ENCODE measurements at places on chromosomes 11 and 22.

DNA sequence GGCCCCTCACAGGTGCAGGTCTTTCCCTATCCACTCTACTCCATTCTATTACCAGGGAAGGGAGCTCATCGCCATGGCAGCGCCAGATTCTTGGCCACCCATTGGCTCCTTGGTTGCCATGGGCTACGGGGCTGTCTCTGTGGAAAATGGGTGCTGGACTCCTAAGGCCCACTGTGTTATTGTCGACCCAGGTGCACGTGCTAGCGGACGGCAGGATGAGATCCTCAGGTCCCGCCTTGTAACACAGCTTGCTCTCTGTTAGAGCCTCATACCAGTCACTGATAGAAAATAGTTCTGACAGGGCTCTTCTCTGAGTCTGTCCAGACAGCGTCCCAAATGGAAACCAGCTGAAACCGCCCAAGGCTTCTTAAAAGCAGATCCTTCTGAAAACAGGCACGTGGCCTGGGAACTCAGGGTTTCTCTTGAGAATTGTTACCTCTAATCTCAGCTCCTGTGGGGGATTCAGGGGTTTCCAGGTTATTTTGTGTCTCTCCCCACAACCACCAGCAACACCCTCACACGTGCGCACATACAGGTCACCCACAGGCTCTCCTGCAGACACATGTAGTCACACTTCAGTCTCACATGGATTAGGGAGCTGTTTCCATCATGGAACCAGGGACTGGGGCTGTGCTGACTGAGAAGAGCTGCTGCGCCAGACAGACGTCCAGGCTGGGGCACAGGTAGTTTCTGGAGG is 1.5 kb downstream of the TUB start:
- DNase-seq, result no peak

DNA sequence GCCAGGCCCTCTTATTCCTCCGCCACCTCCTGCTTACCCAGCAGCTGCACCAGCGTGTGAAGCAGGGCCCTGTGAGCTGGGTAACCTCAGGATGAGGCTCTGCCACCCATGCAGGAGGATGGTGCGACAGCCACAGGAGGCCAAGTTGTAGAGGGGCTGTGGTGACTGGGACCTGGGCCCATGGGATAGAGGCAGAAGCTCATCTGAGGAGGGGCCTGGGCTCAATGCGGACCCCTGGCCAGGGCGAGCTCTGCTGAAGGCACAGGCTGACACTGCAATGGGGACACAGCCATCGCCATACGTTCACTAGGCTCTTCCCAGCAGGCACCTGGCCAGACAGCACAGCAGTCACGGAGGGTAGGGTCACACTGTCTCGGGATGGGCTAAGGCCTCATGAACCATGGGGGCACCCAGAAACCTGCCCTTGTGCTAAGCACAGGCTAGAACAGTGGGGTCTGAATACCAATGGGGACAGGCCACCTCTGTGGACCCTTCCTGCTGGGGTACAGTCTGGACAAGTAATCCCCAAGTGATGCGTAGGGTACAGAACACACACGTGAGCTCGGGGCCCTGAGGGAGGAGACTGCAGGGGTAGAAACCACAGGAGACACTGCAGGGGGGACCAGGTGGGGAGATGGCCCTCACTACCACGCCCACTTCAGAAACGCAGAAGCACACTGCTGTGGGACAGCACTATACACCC is 35.3 kb downstream of the GNB1L start:
- DNase-seq, result no peak

DNA sequence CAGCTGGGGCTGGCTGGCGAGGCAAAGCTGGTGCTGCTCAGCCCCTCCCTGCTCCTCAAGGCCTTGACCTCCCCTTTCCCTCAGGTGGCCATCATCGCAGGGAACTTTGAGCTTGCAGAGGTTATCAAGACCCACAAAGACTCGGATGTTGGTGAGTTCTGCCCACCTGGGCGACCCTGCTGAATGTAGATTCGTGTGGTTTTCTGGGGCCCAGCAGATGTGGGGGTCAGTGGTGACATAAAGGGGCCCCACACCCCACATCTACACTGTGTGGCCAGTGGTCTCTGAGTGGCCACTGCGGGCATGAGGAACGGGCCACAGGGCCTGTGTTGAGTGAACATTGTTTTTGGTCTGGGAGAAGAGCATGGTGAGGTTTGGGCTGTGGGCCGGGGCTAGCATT is 11.9 kb downstream of the SHANK3 start:
- no peak for DNase-seq

DNA sequence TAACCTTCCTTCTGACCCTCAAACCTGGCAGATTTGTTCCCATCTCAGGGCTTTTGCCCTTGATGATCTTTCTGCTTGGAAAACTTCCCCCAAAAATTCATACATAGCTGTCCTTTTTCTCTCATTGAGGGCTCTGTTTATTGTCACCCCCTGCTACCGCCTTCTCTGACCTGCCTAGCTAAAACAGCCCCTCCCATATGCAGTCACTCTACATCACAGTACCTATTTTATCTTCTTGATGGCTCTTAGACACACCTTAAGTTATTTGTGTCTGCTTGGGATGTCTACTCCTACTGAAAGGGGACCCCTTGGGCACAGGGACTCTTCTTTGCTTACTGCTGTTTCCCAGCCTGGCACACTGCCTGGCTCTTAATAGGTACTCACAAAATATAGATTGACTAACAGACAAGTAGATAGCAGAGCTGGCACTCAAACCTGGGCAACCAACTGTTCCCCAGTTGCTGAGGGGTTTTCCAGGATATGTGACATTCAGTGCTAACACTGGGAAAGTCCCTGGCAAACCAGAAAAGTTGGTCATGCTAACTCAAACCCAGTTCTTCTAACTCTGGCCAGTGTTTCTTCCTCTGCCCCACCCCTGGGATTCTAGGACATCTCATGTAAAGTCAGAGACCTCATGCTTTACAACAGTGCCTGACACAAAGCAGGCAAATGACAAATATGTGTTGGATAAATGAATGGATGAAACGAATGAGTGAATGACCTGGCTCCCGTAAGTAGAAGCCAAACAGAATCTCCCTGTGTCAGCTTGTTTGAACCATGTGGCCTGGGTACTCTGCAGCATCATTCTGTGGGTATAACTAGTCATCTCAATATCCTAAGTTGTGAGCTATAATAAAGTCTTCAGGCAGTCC is 19.8 kb upstream of the FJX1 start:
- no peak for DNase-seq

- DNase-seq, result no peak
Measured at GRCh38 chr22:20116376-20116950, 559 bp downstream of the RANBP1 start.

GRCh38 chr11:39288011-39288410 is 2171.4 kb downstream of the LRRC4C start:
- DNase-seq, result no peak

GRCh38 chr11:10303558-10304363 is 1.1 kb upstream of the ADM start:
- peak; percentile 77 for DNase-seq

- DNase-seq, result peak; percentile 41
Measured at GRCh38 chr11:85965202-85965601, 103.7 kb downstream of the PICALM start.
